BJ (cell line): ENCODE measurements at places on chromosomes 1 and 21. TPM values are rescaled to one million over a fixed set of nuclear protein-coding genes. Genes with fewer than 3 reads are reported as not detected.

- DNase-seq, result no peak
Measured at GRCh38 chr1:178693366-178693765, 31.7 kb upstream of the RALGPS2 start.

Gene DDAH1
- polyA plus RNA-seq, result 244 and 286 TPM in 2 replicates

DNA sequence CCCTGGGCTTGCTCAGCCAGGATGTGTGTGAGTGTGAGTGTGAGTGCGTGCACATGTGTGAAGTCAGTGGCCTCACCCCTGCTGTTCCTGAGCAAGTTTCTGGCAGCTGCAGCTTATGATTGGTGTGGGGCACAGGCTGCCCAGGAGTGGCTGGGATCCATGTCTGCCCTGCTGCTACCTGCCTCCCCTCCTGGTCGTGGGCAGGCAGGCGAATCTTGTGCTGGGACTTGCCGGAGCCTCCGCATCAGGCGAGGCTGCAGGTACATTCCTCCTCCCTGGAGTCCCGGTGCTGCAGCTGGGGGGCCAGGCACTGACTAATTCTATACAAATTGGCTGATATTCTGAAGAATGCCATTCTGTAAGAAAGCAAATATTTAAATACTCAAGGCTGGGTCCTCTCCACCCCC lies 85.6 kb upstream of the WNT4 start:
- no peak for DNase-seq

GRCh38 chr1:38046884-38047602 lies 450 bp upstream of the POU3F1 start:
- peak; percentile 13 for DNase-seq

DNA sequence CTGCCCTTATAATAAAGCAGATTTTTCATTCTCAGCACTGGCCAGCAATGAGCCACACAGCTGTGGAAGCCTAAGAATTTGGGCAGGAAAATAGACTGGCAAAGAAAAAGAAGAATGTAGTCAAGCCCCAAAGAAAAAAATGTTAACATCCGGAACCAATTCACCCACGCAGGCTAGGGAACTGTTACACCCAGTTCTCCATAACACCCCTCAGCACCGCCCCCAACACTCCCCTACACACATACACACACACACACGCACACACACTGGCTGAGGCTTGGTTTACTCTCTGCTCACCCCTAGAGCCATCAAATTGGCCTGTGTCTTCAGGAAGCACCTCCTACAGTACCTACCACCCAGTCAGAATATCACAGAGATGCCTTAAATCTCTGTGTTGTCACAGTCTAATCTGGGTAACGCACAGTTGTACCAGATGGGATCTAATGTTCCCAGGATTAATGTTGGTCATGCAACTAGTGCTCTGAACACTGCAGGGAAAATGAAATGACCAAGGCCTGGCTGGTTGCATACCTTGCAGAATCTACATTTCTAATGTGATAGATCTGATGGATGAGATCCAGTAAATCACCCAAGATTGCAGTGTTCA lies 14.5 kb downstream of the TBX15 start:
- no peak for DNase-seq

Gene HRNR
- polyA plus RNA-seq, result not detected in 2 replicates

- no peak for DNase-seq
Measured at GRCh38 chr1:232788235-232788872, 16.9 kb upstream of the MAP10 start.

- DNase-seq, result no peak
Measured at GRCh38 chr1:24438423-24438901, 22.9 kb downstream of the NIPAL3 start.

DNA sequence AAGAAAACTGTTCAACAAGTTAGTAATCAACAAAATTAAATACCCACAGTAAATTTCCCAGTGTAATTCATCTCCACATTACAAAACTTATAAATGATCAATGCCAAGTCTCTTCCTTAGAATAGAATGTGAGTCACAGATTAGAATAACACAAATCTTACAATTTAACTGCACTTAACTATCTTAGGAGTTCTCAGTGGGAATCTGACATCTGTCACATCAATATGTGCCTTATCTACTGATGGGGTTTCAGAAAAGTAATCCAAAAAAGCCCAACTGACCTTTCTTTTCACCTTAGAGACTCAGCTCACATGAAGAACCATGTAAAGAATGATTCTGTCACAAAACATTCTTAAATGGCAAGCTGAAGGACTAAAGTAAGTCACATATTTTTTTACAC lies 141.4 kb downstream of the RERE start:
- DNase-seq, result no peak

GRCh38 chr1:211900441-211900840 lies 69.9 kb upstream of the LPGAT1 start:
- no peak for DNase-seq

DNA sequence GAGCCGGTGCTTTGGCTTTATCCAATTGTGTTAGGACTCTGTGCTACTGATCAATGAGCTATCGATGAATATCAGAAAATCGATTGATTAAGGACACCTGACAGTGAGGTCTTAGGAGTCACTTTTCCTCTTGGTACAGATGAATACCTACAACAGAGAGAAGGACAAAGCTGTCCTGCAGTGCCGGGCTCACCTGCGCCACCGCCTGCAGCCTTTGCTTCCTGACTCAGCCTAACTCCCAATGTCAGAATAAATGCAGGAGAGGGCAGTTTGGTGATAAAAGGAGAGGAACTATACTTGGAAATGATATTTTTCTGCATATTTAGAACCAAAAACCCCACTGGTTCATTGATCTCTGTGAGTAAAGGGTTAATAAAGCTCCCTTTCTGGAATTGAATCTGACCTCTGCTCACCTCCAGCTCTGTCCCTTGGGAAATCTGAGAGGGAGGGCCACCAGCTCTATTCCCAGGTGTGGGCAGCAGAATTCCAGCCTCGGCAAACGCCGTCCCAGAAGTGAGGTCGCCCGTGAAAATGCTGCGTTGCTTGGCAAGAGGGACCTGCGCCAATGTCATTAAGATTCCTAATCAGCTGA lies 39.3 kb downstream of the POFUT2 start:
- DNase-seq, result no peak

DNA sequence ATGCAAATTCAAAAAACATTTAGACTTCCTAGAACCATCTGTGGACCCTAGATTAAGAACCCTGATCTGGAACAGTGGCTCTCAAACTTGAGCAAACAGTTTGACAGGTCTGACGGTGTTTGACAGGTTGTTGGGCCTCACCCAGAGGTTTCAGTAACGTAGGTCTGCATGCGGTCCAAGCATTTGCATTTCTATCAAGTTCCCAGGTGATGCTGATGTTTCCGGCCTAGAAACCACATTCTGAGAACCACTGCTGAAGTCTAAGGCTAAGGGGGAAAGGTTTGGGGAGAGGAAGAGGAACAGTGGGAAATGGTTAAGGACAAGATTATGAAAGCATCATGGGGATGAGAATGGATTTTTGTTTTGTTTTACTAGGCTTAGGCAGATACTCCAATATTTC lies 48.6 kb downstream of the MDM4 start:
- no peak for DNase-seq

Gene ACTN2
- polyA plus RNA-seq, result not detected in 2 replicates

DNA sequence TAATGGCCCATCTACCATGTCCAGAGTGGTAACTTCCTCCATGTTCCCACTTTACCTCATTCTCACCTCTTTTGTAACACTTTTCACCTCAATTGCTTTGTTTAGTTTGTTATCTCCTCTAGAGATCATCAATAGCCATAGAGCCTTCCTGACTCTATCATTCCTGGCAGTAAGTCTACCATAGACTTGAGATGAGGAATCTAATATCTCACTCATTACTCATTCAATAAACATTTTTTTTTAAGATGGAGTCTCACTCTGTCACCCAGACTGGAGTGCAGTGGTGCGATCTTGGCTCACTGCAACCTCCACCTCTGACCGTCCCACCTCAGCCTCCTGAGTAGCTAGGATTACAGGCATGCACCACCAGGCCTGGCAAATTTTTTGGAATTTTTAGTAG lies 7.1 kb downstream of the NMNAT2 start:
- no peak for DNase-seq

DNA sequence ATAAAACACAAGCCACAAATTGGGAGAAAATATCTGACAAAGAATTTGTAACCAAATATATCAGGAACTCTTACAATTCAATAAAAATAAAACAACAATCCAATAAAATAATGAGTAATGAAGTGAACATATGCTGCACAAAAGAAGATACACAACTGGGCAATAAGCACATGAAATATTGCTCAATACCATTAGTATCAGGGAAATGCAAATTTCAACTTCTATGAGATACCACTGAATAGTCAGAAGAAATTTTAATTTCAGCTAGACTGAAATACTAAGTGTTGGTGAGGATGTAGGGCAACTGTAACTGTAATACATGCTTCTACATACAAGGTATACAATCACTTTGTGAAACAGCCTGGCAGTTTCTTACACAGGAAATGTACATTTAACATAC lies 7.4 kb upstream of the ARHGAP29 start:
- no peak for DNase-seq

DNA sequence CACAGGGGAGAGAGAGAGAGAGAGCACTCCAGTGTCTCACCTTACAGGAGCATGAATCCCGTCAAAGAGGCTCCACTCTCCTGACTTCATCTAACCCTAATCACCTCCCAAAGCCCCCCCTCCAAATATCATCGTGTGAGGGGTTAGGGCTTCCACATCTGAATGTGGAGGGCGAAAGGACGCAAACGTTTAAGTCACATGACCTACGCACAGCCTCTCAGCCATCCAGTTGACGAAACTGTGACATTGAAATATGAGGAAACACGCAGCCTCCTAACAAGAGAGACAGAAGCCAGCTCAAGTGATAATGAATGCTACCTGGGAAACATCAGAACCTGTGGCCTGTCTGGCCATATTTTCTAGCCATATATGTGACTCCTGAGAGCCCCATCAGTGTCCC lies 63.7 kb downstream of the MATN1 start:
- DNase-seq, result no peak

DNA sequence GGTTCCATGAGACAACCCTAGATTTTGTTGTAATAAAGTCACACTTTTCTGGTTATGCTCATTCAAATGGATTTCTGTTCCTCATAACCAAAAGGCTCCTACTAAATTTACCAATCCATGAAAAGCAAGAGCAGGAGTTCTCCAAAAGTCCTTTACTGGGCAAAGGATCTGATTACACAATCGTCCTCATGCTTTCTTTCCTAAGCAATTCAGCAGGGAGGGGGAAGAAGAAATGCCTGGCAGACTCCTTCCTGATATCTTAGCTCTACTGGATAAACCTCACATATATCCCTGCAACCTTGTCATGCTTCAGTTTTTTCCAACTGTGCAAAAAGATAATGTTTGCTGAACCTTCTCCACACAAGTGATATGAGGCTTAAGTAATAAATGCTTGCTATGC lies 67.6 kb upstream of the GUCA2B start:
- DNase-seq, result no peak

Gene ZNF683
- polyA plus RNA-seq, result not detected in 2 replicates

GRCh38 chr1:33824971-33825370 lies 38.9 kb upstream of the HMGB4 start:
- no peak for DNase-seq

Gene ADAM30
- polyA plus RNA-seq, result not detected in 2 replicates

DNA sequence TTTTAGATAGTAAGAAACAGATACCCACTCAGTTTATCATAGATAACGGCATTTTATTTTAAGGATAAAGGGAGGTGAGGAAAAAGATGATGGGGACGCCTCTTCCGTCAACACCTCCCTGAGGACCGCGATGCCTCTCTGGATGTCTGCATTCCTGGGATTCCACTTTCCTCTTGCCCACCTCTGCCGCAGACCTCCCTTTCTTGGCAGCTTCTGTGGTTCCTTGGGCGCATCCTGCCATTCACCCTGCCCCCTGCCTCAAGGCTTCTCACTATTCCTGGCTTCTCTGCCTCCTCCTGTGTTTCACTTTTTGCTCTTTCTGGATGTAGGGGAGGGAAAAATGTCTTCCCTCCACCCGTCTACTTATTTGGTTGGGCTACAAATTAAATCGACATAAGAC lies 19.9 kb downstream of the HUNK start:
- no peak for DNase-seq

Gene ALPL
- polyA plus RNA-seq, result 0.28 and 0.45 TPM in 2 replicates

Gene FCRL6
- polyA plus RNA-seq, result not detected in 2 replicates

- no peak for DNase-seq
Measured at GRCh38 chr1:101188331-101188730, 48.5 kb upstream of the S1PR1 start.

- DNase-seq, result no peak
Measured at GRCh38 chr1:248847956-248848561, 10.0 kb downstream of the ZNF672 start.

- no peak for DNase-seq
Measured at GRCh38 chr1:54465351-54465811, 59.2 kb upstream of the SSBP3 start.
